ENCODE measurements at places on chromosomes 13 and 19. TPM values are rescaled to one million over a fixed set of nuclear protein-coding genes. Genes with fewer than 3 reads are reported as not detected.
A peak's percentile ranks its signal among the peaks of the same experiment; 100 is the strongest.

DNA sequence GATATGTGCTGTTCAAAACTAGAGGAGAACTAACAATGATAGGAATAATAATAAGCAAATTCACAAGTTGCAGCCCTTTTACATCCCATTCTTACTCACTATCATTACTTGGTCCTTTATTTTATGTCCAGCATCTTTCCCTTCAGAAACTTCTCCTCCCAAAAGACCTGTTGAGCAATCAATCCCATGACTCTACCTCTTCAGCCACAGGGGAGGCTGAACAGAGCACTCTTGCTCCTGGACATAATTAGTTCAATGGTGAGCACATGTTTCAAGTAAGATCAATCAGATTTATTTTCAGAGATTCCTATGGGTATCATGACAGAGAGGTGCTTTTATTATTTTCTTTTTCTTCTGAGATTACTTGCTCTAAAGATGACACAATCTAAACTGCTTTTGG lies 260.0 kb downstream of the COG6 start:
- DNase-seq = no peak

GRCh38 chr13:113545455-113545930 lies 39.1 kb upstream of the TFDP1 start:
- DNase-seq = no peak

DNA sequence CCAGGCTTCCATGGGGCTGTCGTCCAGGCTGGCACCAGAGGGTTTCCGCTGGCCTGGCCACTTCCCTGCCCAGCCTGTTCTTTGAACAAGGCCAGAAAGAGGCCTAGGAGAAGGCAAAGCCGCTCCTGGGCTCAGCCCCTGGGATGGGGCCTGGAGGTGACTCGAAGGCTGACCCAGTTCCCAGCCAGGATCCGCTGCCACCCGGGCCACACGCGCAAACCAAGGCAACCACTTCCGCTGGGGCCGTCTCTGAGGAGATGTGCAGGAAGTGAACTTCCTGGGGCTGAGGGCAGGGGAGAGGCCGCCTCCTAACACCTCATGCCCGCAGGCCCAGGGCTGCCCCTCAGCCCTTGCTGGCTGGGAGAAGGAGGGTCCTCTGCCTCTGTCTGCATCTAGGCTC lies 15.2 kb downstream of the PLEKHF1 start:
- peak; percentile 71 for DNase-seq

DNA sequence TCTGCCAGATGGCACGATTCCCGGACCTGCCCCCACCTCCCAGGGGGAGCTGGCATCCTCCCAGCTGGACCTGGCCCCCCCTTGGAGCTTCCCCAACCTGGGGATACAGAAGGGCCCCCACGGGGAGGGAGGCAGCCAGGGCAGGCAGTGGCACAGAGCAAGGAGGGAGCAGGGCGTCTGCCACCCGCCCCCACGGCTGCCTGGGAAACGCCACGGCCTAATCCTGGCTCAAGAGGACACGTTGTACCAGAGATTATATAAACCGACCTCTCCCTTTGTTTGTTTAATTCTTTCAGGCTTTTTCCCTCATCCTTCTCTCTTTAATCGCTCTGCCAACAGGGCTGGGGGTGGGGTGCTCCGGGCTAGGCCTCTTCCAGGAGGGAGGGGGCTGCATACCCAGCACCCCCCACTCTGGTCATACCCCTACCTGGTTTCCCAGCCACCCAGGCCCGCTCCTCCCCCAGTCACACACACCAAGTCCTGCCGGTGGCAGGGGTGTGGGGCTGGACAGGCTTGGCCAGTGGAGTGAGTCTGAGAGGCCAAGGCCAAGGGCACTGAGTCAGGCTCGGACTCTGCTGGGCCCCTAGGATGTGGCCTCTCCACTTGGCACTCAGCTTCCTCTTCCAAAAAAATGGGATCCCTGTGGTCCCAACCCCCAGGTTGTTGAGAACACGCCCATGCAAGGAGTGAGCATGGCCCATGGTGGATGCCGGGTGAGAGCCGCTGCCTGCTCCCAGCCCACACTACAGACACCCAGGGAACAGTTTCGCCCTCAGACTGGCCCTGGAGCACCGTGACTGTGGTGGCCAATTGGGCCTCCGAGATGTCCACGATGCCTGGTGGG lies 29.5 kb upstream of the NFIC start:
- peak; percentile 95 for DNase-seq

DNA sequence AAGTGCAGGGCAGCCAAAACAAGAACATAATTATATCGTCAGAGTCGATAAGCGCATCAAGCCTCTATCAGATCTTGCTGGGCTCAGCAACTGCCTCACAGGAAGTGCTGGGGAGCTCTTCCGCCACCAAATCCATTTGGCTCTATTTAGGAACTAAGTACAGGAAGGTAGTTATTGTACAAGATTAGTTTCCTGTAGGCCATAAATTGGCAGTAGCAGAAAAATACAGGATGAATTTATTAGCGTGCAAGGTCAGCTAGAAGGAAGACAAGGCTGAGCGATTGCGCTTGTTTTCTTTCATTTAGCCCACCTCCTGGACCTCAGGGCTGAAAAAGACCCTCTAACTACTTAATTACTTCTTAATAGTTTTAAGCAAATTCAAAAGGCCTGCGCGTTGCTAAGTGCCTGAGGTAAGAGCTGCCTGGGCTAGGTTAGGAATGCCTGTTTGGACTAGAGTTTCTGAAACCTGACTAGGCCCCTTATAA lies 118.5 kb downstream of the IRS2 start:
- no peak for DNase-seq

DNA sequence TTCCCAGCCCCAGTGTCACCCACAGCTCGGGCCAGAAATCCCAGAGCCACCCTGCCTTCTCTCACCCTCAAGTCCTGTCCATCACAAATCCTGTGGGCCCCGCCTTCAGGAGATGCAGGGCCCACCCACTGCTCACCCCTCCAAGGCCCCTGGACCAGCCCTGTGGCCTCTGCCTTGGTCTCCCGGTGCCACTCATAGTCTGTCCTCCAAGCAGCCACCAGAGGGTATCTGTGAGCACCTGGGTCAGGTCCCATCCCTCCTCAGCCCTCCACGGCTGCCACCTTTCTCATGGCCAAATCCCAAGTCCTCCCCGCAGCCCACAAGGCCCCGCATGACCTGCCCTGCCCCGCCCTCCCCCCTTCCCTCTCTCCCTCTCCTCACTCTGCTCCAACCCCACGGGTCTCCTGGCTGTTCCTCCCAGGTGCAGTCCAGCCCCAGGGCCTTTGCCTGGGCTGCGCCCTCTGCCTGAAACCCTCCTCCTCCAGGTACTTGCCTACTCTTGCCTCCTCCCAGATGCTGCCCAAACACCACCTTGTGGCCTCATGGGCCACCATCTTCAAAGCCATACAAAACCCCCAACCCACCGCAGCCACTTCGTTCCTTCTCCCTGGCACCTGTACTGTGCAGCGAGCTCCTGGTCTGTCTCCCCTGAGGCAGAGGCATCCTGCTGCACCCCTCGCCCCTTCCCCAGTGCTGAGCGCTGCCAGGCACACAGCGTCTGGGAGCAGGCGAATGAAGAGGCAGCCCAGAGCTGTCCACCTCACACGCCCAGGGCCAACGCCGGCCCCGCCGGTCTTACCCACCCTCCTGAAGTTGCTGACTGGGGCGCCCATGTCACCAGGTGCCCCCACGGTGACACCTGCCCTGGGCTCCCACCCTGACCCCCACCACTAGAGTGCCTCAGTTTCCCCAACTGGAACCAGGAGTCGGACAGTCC lies 13.2 kb upstream of the UQCR11 start:
- DNase-seq = no peak

DNA sequence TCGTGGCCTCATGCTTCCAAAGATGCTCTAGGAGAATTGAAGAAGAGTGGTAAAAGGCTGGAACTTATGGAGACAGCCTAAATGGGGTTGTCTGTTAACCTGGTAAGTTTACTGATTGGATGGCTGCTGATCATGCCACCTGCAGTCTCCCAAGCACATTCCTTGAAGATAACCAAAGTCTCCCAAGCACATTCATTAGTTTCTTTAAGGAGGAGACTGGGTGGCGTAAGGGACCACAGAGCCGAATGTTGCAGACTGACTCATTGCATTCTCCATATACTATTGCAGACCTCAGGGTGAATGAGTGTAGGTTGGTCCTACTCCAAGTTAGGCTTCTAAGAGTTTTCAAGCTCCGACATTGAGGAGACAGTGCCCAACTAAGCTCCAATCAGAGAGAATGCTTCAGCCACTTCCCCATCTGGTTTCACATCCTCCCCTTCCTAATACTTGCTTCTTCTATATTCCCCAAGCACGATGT lies at the start of gene IGFL3:
Gene IGFL3 (minus strand): TSS at position 51 of the 478 bp plus-strand sequence. CDS start 39 bp downstream, at position 12.
- DNase-seq = no peak

- no peak for DNase-seq
Measured at GRCh38 chr13:102983496-102983895, 82.7 kb downstream of the SLC10A2 start.

DNA sequence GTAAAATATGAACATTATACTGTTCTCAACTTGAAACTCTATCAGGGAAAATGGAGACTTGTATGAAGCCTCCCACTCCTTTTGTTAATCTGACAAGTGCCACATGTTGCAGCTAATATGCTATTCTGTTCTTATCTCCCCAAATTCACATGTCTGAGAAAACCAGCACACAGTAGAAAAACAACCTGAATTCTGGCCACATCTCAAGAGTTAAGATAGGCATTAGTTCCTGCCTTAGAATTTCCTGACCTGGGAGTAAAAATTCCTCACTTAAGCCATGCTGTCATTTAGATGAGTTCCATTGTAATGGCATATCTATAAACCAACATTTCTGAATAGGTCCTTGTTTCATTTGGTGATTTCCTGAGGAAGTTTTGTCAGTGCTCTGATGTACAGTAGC lies 1098.5 kb downstream of the EFNB2 start:
- DNase-seq = no peak

DNA sequence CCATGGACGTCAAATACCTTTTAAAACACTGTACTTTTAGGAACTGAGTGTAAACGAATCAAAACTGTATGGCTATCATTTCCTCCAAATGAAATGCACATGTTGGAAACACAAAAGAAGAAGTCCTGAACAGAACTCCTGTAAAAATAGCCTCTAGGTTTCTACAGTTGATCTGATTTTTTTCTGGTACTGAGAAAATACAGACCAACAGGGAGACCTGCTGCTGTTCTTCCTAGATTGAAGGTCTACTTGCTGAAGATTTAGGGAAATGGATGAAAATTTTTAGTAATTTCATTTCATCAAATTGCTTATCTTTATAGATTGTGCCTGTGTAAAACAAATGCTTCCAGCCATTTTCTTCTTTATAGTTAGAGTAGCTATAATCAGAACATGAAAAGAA lies 520.4 kb downstream of the SLITRK6 start:
- DNase-seq = no peak

DNA sequence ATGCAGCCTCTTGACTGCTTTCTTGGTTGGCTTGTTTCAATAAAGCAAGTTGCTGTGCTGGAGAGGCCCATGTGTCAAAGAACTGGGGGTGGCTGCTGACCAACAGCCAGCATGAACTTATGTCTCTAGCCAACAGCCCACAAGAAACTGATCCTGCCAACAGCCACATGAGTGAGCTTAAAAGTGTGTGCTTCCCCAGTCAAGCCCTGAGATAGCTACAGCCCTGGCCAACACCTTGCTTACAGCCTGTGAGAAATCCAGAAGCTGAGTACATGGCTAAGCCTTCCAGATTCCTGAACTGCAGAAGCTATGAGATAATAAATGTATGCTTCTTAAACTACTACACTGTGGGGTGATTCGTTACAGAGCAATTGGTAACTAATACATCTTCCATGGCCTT lies 38.9 kb upstream of the IPO5 start:
- DNase-seq = no peak

DNA sequence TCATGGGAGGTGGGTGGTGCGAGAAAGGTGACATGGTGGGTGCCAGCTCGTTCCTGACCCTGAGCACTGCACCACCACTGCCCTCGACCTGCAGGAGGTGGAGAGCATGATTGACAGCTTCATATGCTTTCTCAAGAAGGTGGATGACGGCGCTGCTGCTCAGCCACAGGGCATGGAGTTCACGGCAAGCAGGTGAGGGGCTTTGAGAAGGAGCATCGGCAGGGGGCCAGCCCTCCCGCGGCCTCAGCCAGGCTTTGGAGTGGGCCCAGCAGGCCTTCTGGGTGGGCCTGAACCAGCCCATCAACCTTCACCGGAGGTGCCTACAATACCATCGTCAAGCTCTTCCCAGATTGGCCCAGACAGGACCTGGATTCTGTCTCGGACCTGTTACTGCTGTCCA lies 18.9 kb upstream of the ZNF14 start:
- DNase-seq = no peak

DNA sequence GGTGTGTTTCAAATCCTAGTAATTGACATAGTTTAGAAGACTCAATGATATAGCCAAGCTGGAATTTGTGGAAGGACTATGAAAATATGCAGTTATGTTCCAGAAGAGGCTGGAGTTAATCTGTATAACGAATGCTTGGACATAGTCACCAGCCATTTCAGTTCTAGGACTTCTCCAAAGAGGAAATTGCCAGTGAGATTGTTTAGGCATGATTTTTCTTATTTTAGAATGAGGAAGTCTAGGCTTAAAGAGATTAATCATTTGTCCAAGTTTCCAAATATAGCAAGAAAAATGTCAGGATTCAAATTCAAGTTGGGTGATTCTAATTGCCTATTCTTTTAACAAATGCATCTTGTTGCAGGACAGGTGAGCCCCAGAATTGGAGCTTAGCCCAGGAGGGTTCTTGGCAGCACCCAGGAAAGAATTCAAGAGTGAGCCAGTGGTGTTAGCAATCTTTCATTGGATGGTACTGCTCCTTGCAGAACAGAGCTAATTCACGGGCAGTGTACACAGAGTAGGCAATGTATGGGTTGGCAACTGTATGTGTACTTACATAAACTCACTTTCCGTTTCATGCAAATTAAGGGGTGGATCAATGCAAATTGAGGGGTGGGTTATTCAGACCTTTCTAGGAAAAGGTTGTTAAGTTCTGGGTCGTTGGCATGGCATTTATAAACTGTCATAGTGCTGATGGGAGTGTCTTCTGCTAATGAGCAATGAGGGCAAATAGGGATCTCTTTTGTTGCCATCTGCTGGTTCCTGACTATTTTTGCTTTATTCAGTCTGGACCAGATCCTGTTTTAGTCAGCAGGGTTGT lies 763.1 kb upstream of the SLITRK1 start:
- DNase-seq = no peak

The C19orf18 gene
- 0.55 TPM for total RNA-seq
